CD4-positive, alpha-beta T cell treated with Interleukin-21 for 1 hour (primary cell): ENCODE measurements at places on chromosomes 3 and 15.
A peak's percentile ranks its signal among the peaks of the same experiment; 100 is the strongest.

- no peak for DNase-seq
Measured at GRCh38 chr15:84669726-84670125, 11.7 kb upstream of the NMB start.

- DNase-seq = no peak
Measured at GRCh38 chr15:39494462-39494861, 86.4 kb upstream of the THBS1 start.

DNA sequence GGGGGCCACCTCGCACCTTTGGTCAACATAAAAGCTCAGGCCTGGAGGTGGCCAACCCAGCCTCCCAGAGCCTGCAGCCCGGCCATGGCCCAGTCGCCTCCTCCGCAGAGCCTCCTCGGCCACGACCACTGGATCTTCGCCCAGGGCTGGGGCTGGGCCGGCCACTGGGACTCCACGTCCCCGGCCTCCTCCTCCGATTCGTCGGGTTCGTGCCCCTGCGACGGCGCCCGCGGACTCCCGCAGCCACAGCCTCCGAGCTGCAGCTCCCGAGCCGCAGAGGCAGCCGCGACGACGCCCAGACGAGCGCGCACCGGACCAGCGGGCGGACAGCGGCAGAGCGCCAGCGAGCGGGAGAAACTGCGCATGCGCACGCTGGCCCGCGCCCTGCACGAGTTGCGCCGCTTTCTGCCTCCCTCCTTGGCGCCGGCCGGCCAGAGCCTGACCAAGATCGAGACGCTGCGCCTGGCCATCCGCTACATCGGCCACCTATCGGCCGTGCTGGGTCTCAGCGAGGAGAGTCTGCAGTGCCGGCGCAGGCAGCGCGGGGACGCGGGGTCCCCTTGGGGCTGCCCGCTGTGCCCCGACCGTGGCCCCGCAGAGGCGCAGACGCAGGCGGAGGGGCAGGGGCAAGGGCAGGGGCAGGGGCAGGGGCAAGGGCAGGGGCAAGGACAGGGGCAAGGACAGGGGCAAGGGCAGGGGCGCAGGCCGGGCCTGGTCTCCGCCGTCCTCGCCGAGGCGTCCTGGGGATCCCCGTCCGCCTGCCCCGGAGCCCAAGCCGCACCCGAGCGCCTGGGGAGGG, at the start of gene MESP2:
MESP2 (plus strand) TSS at position 59 of the 799 bp plus-strand sequence; CDS start at position 85, 26 bp downstream.
- DNase-seq = peak; percentile 44

DNA sequence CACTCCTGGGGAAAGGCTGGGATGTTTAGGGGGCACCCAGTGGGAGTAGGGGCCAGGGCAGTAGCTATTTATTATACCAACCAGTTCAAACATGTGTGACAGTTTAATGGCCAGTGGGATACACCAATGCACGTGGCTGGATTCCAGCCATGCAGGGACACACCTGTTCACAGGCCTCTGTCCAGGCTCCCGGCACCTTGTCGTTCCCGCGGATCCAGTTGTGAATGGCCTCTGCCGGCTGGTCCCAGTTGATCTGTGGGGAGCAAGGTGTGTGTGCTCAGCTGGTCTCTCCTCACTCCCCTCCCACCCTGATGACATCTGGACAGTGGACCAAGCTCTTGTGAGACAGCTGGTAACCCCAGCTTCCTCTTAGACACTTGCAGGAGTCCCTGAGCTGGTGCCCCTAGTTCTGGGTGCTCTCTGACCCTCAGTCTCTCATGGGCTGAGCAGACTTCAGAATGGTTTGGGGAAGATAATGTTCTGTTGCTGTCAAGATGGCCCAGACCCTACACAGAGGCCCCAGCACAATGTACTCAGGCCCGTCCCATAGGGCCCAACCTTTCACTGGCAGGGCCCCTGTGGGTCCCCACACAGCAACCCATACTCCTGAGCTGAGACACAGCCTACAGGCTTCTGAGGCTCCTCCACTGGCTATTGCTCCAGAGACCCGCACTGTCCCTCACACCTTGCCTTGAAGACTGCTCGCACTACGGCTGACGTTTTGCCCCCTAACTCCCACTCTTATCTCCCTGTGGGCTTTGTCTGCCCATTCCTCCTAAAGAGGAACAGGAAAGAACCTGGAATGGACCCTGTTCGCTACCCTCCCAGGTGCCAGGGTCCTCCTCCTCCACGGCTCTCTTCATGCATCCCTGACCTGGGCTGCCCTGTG, 25.8 kb downstream of the ALDH1L1 start:
- DNase-seq = no peak

DNA sequence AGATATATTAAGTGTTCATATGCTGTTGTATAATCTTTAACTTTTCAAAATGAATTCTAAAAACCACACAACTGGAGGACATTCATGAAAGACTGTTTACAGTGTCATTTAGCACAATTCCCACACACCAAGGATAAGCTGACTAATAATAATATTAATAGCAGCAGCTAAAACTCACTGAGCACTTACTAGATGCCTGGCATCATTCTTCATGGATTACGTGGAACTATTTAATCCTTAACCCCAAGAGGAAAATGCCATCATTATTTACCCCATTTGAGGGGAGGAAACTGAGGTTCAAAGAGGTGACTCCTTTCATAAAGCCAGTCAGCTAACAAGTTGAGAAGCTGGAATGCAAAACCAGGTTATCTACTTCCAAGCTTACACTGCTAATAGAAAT, 77.0 kb downstream of the TMEM108 start:
- no peak for DNase-seq

DNA sequence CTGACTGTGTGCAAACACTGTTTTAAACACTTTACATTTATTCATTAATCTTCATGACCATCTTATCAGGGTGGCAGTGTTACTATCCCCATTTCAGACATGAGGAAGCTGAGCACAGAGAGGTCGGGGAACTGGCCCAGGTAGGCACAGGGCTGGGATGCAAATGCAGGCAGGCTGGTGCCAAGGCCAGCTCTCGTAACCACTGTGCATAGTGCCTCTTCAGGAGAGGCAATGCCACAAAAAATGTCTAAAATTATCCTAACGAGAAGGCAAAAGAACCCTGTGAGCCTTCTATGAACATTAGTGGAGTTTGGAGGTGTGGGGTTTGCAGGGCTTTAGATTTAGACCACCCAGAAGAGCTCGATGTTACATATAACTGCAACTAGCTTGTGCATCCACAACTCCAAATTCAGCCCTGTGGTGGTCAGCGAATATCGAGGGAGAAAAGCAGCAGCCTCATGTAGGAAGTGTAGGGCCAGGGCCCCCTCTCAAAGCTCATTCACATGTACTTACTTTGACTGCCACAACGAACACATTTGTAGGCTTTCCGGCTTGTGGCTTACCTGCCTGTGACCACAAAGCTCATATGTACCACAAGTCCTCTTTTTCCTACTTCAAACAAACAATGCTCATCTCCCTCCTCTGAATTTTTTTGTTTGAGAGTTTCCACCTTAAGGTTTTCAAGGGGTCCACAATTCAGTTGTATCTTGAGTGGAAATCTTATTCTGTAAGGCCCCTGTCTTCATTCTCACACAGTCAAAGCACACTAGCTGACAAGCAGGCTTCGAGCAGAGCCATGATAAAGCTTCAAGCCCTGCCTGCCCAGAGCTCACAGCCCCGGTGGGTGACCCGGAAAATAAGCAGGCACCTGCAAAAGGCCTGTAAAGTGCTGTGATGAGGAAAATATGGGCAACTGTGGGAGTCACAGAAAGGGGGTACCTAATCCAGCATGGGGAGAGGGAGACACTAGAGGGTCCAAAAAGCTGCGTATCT, 722.9 kb upstream of the CFAP20DC start:
- peak; percentile 57 for DNase-seq

DNA sequence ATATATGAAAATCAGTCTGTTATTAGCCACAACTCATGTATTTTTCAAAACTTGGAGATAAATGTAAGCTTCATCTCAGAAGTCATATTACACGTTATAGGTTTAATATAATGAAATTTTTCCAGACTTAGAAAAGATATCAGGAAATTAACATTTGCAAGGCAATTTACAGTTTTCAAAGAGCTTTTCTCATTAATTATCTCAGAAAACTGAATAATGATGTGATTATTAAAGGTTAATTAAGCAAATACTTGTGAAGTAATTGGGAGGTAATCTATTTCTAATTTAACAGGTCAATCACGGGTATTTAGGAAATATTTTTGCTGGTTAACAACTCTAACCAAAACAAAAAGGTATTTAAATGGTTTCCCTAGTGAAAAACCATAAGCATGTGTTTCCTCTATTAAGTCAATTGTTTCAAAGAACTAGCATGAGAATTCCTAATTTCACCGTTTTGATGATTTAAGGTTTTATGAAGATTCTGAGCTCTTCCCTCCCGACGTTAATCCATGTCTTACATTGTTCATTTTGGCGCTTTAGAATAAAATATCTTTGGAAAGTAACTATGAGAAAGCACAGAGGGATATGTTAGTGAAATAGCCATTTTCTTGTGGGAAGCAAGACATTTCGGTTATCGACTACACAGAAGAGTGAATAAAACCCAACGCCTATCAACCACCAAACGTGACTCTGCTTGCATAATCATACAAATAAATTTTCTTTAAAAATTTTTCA, 1.5 kb upstream of the NEO1 start:
- no peak for DNase-seq
